Large intestine (tissue), 12 donors: ENCODE measurements at places on chromosomes 6 and 20. TPM values are rescaled to one million over a fixed set of nuclear protein-coding genes. Genes with fewer than 3 reads are reported as not detected.
A peak's percentile ranks its signal among the peaks of the same experiment; 100 is the strongest.

GRCh38 chr20:60428651-60429050 is 470.4 kb downstream of the CDH26 start:
- H3K27me3 ChIP-seq, result no peaks in the 10 kb centered on the region
- H3K4me3 ChIP-seq, result no peak overlapping the region
- no peak for DNase-seq
- no peak overlapping the region for H3K27ac ChIP-seq

The RAET1L gene
- polyA plus RNA-seq, result not detected

The PNLDC1 gene
- polyA plus RNA-seq, result 0.16 TPM

DNA sequence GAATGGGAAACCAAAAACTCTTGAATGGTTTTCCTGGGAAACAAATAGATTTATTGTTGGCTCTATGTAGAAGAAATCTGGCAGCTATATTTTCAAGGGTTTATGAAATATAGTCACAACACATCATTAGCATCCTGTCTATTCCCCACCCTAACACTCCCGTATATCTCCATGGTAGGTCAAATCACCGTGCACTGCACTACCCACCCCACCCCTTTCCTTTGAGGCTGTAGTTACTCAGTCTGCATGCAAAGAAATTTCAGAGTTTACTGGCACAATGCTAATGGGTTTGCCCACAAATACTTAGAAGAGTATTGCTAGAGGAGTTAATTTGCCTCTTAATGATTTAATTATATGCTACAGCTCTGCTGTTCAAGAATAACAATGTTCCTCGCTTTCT is 329.1 kb upstream of the TSHZ2 start:
- H3K36me3 ChIP-seq, result no peaks in the 10 kb centered on the region
- no peak overlapping the region for H3K27ac ChIP-seq
- H3K4me1 ChIP-seq, result no peaks in the 10 kb centered on the region
- H3K4me3 ChIP-seq, result no peak overlapping the region
- no peaks in the 10 kb centered on the region for H3K27me3 ChIP-seq

GRCh38 chr6:73879501-73880293 is 183.7 kb downstream of the CD109 start:
- H3K27me3 ChIP-seq, result no peaks in the 10 kb centered on the region
- H3K4me3 ChIP-seq, result no peak overlapping the region
- no peak overlapping the region for H3K27ac ChIP-seq
- H3K36me3 ChIP-seq, result no peaks in the 10 kb centered on the region
- no peak for DNase-seq

DNA sequence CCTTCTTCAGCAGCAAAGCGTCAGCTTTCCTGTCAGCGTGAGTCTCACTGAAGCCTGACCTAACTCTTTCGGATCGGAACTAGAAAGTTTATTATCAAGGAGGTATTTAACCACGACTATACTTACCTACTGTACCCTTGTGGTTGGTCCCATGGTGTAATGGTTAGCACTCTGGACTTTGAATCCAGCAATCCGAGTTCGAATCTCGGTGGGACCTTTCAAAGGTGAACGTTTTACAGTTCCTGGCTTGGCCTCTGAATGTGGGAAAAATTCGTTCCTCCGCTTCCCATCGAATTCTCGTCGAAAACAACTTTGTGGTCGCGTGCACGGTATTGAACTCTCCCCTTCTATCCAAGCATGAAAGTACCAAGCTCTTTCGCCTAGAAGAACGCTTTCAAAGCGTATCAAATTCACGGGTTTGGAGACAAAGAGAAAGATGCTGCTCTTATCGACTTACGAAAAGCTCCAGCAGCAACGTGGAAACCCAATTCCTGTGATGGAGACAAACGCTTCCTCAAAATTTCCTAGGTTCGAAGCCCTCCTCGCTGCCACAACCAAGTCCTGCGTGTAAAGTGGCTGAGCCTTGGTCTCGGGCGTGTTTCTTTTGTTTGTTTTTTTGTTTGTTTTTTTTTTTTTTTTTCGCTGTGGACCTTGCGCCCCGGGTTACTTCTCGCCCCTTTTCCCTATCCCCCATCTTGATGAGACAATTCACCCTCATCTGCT is 63.7 kb downstream of the GPX5 start:
- peaks cover 7% of the 10 kb centered on the region for H3K4me1 ChIP-seq
- H3K4me3 ChIP-seq, result peak overlapping the region; percentile 34
- H3K27ac ChIP-seq, result no peak overlapping the region
- peak; percentile 79 for DNase-seq
